Kidney capillary endothelial cell (primary cell): ENCODE measurements at places on chromosomes 11 and 22.

DNA sequence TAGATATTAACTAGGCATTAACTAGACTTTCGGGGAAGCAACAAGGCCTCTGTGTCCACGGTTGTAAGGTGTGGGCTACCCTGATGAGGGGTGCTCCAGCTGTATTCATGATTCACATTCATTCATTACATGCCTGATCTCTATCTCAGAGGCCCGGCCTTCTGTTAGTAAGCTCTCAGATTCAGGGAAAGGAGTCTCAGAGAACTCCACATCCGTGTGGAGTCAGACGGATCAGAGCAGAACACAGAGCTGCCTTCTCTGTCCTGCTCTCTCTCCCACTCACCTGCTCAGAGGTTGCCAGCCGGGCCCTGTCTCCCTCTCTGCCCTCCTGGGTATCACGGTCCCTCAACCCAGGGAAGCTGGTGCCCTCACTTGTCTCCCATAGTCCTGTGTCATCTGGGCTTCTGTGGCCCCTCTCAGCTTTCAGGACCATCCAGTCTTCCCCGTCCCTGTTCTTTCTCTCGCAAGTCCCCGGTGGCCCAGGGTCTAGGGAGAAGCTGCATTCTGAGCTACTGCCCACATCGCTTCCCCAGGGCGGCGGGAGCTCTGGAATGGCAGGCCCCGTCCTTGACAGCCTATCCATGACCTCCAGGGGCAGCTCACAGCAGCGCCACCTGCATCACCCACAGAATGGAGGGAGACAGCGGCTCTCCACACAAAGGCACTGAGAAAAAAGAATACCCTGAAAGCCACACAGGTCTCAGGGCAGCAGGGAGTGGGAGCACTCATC is 4.3 kb downstream of the TP53AIP1 start:
- no peak for DNase-seq

DNA sequence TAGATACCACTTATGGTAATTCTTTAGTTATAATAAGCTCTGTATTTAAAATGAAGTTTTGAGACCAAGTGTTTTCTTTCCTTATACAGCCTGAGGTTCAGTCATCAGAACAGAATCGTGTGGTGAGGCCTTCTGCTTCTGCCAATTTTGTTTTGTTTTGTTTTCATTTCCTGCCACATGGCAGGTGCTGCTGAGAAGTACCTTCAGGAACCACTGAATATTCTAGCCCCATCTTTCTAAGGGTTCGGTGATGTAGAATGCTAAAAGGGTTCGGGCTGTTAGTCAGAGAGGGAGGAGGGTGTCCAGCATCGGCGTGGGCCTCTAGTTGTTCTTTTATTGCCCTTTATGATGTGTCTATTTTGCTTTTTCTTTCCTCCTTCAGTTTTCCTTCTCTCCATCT is 25.8 kb downstream of the TNRC6B start:
- DNase-seq = no peak

GRCh38 chr11:85845124-85845631 is 10.0 kb upstream of the CCDC83 start:
- peak; percentile 29 for DNase-seq

DNA sequence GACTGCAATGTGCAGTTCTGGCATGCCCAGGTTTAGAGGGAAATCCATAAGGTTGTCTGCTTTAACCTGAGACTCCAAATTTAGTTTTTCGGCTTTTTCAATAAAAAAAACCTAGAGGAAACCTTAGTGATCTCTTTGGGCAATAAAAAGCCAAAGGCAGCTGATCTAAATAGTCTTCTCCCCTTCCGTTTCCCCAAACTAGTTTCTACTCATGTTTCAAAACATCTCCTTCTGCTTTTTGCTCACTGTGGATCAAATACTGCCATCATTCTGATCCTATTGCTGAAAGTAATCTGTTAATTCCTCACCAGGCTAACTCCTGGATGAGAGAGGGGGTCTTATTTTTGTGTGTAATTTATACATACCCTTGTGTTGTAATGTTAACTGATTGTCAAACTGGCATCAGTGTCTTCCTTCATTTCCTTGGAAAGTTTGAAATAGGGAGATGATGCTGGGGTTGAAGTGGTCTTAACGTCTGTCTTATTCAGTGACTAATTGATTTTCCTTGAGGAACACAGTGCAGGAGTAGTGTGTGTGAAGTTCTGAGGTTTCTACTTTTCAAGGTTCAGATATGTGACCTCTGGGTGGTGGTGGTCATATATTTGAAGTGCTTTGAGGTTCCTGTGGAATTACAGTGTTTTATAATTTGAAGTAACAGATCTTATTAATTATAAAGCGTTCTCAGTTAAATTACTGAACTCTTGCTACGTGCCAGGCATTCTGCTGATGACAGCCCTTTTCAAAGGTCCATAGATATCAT is 55.0 kb downstream of the ARHGAP42 start:
- no peak for DNase-seq

- no peak for DNase-seq
Measured at GRCh38 chr11:125481531-125481930, 14.5 kb downstream of the FEZ1 start.

DNA sequence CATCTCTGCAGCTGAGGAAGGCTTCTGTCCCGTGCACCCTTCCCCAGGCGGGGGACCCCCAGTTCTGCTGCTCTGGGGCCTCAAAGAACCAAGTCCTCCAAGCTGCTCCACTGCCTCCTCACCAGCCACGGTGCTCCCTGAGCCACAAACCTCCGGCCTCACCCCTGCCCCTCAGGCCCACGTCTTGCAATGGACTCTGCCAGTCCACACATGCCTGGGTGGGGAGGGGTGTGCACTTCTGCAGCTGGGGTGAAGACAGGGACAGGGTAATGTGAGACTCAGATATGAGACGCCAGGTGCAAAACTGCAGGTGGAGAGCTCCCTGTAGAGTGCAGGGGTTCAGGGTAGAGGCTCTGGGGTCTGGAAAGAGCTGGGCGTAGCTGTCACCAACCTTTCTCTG is 3.2 kb upstream of the PTDSS2 start:
- no peak for DNase-seq

DNA sequence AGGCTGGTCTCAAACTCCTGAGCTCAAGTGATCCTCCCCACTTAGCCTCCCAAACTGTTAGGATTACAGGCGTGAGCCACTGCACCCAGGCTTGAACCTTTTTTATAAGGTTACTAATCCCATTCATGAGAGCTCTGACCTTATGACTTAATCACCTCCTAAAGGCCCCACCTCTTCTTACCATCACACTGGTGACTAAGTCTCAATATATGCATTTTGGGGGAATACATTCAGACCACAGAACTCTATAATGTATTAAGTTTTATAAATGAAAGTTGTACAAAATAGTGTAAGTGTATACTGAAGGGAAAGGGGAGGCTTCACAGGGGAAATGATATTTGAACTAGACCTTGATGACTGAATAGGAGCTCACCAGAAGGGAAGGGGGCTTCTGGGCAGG is 28.4 kb upstream of the RBFOX2 start:
- DNase-seq = no peak

DNA sequence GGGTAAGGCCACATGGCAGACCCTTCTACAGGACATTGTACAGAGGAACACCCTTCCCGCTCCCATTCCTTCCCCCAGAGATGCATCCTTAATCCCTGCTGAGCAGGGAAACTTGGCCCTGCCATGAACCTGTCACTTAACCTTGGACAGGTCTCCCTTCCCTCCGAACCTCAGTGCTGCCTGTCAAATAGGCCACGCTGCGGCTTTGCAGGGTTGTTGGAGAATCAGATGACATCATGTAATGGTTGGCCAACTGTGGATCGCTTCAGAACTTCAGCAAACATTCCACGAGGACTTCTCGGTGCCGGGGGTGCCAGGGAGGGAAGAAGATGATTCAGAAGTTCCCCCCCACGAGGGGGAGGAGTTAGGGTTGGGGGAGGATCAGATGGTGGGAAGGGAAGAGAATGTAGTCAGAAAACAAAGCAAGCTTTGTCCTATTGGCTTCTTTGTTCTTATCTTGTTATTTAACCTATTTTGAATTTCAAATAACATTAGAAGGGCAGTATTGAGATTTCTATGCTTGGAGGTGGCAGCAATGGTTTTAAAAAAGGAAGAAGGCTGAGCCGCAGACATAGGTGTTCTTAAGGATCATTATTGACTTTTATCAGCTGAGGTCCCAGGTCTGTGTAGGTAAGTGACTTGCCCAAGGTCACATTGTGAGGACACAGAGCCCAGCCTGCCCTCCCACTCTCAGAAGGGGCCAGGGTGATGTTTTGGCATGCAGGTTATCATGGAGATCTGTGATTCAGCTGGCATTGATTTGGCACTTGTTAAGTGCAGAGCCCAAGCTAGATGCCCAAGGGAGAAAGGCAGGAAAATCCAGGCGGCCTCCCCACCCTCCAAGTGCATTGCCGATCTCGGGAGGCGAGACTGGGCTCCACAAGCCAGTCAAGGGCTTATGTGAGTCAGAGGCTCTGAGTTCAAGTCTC is 3.1 kb downstream of the CDC42EP1 start:
- peak; percentile 66 for DNase-seq

GRCh38 chr11:130314184-130314749 is 450 bp downstream of the ZBTB44 start:
- DNase-seq = peak; percentile 10

DNA sequence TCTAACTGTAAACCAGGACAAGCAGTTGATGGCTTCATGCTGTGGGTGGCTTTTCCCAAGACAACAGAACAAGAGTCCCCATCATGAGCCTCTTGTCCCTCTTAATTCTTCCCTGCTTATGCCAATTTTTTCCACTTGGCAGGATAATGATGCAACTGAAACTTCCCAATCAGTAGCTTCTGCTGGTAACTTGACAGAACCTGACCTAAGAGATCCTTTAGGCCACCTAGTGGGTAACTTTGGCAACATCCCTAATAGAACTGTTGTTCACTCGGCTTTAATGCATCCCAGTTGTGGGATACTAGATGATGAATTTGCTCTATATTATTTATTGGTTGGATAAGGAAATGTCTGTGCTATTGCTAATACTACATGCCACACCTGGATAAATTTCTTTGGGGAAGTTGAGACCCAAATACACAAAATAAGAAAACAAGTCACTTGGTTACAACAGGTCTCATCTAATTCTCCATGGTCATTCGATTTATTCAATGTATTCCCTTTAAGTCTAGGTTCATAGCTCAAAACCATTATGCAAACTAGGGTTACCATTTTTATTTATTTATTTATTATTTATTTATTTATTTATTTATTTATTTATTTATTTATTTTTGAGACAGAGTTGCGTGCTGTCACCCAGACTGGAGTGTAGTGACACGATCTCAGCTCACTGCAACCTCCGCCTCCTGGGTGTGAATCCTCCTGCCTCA is 41.4 kb upstream of the NFAM1 start:
- peak; percentile 50 for DNase-seq

GRCh38 chr11:120863359-120863758 is 160.5 kb upstream of the TBCEL start:
- no peak for DNase-seq

DNA sequence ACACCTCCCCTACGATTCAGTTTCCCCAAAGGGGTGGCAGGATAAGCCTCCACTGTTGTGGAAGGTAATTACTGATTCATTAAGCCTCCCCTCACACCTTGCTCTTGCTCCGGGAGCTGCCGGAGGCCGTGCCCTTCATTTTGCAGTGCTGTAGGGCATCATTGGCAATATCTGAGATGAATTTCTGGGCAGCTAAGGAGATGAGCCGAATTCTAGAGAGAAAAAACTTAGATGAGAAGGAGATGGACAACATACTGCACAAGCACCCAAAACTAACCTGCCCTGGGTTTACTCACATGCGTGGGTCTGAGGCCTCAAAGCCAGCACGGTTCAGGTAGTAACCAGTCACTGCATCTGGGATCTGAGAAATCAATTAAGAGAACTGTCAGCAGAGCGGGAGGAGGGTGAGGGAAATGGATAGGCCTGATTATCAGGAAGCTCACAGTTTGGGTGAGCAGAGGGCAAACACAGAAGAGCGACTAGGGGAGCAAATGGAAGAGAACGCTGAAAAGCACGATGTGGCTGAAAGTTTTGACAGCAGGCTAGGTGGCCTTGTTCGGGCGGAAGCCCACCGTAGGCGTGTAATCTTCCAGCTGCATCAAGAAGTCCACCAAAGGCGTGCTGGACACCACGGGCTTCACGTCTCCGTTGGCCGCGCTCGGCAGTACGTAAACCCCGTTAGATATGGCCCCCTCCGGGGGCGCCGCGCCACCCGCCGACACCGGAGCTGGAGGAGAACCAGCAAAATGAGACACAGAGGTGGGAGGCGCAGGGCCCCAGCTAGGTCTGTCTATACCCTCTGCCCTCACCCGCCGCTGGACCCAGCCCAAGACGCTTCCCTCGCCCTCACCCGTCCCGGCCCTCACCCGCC is 689 bp downstream of the TAF10 start:
- no peak for DNase-seq

- no peak for DNase-seq
Measured at GRCh38 chr11:11531131-11531908, 90.5 kb downstream of the GALNT18 start.

- no peak for DNase-seq
Measured at GRCh38 chr11:32428665-32429303, 6.6 kb downstream of the WT1 start.

- DNase-seq = no peak
Measured at GRCh38 chr11:104858882-104859775, 39.1 kb downstream of the CASP12 start.

DNA sequence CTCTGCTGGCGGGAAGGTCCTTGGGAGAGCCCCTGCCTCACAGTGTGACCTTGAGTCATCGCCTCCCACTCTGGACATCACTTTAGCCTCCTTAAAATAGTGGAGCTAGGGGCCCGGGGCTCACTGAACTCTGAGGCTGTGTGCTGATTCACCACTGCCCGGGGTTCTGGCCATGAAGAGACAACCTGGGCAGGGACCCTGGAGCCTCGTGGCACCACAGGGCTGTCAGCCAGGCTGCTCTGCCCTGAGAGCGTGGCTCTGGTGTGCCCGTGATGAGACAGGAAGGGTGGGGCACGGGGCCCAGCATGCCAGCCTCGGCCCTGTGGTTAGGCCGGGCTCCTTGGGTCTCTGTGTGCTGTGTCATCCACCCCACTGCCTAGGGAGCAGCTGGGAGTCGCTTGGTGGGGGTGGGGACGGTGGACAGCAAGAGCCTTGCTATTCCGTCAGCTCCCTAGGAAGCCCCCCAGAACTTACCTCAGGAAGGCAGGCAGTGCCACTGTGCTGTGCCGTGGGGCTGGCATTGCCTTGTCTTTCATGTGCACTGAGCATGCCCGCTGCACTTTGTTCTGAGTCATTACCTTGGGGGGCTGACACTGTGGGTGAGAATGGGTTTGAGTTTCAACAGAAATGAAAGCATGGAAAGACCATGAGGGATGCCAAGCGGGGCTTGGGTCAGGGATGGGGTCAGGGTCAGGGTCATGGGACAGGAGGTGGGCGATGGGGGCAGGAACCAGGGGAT is 31.7 kb downstream of the TPCN2 start:
- DNase-seq = no peak

GRCh38 chr11:79488286-79488685 is 47.5 kb upstream of the TENM4 start:
- DNase-seq = no peak

DNA sequence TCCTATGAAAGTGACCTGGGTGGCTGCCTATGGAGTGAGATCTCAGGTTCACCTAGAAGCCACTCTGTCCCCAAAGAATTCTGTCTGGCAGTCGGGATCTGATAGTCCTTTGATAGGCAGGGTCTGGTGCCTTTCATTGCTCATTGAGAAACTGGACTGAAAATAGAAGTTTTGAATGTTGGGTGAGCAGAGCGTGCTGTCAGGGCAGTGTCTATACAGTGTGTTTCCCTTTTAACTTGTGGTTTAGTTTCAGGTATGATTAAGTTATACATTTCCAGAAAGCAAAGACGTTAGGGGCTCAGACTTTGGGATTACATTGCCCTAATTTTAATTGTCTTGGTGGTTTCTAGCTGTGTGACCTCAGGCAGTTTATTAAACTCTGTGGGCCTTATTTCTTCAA is 111.3 kb upstream of the PAX6 start:
- no peak for DNase-seq
